ENCODE measurements at places on chromosomes 1 and 21.
A peak's percentile ranks its signal among the peaks of the same experiment; 100 is the strongest.

DNA sequence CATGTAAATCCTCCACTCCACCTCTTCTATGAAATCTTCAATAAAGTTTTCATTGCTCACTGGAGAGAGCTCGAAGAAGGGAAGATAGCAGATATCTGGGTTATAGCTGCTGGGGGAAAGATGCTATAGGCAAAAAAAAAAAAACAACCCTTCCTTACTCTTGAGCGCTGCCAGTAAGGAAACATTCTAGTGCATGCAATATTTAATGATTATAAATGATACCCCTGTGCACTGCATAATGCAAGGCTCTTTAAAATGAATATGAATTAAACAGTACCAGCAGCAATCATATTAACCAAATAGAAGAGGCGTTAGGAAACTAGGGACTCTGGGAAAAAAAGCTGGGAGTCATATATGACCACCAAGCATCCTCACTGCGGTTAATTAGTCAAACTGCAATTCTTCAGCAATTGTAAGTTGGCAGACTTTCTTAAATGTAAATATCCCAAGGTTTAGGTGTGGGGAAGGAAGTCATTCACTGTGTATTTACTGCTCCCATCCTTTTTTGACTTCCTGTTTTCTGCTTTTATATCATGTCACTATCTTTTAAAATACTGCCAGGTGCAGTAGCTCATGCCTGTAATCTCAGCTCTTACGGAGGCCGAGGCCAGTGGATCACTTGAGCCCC lies 3.7 kb upstream of the DMRTB1 start:
- no peak for DNase-seq

DNA sequence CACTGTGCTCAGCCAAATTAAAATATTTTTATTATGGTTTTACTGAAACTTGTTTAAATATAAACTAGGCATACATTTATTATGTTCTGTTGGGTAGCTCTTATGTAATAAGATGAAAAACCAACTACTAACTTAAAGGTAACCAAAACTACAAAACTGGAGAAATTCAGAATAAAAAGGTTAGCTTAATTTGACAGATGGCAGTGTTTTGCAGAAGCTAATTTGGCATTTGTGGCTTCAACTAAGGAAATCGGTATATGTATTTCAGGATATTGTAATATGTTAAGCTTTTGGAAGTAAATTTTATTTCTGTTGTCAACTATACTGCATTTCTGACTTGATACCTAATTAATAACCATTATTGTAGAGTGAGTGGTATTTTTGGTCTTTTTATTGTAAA lies 18.8 kb downstream of the USP25 start:
- DNase-seq, result no peak

GRCh38 chr1:50779801-50780200 lies 180.3 kb downstream of the FAF1 start:
- DNase-seq, result no peak

- peak; percentile 94 for DNase-seq
These were observed 2.1 kb downstream of the EVA1B start for GRCh38 chr1:36321119-36321951.

DNA sequence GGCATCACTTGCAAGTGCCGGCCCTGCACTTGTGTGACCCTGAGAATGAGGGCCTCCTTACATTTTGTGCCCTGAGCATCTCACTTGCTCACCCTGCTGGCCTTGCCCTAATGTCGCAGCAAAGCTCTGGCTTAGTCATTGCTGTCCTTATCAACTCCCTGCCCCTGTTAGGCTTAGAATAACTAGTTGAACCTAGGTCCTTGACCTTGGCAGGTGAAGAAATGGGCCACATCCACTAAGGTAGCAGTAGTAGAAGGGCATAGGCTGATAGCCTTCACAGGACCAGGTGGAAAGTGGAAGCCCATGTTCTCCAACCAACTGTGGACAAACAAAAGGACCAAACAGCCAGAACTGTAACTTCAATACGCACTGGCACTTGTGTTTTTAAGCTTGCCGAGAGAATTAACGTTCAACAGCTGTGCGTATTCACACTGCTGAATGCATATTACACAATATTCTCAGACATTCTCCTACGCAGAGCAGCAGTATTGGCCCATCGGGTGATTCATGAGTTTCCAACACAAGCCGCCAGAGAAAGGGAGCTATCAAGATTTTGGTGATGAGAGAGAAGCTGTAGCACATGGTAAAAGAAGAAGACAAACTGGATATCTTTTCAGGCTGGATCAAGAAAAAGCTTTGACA lies 27.7 kb upstream of the PTGFRN start:
- peak; percentile 76 for DNase-seq

GRCh38 chr1:153155541-153155940 lies 4.9 kb upstream of the SPRR2G start:
- DNase-seq, result no peak
